ENCODE measurements at places on chromosomes 4 and X.

GRCh38 chrX:154334496-154334895, 38.9 kb downstream of the TKTL1 start:
- DNase-seq: no peak
- no peak overlapping the region for H3K27ac ChIP-seq
- H3K36me3 ChIP-seq: no peaks in the 10 kb centered on the region
- H3K4me1 ChIP-seq: no peaks in the 10 kb centered on the region

- no peaks in the 10 kb centered on the region for H3K27me3 ChIP-seq
- no peaks in the 10 kb centered on the region for H3K36me3 ChIP-seq
Measured at GRCh38 chrX:115348446-115349225, 59.1 kb downstream of the LUZP4 start.

GRCh38 chrX:15739886-15740285, 1.8 kb downstream of the CA5B start:
- H3K4me3 ChIP-seq: no peak overlapping the region
- H3K27ac ChIP-seq: no peak overlapping the region

- H3K27me3 ChIP-seq: no peaks in the 10 kb centered on the region
- H3K27ac ChIP-seq: no peak overlapping the region
- no peaks in the 10 kb centered on the region for H3K36me3 ChIP-seq
Measured at GRCh38 chr4:173316060-173316459, 18.1 kb downstream of the HMGB2 start.
